ENCODE measurements at places on chromosomes 4 and X. TPM values are rescaled to one million over a fixed set of nuclear protein-coding genes. Genes with fewer than 3 reads are reported as not detected.

The OTC gene
- total RNA-seq = not detected

The RTL9 gene
- total RNA-seq = 0.04 TPM

The IL13RA2 gene
- not detected for total RNA-seq

The CCSER1 gene
- not detected for total RNA-seq

The FAM241A gene
- 2.6 TPM for total RNA-seq

The UGT2B11 gene
- not detected for total RNA-seq

The MORC4 gene
- total RNA-seq = 8.4 TPM

The CYTL1 gene
- not detected for total RNA-seq

The TKTL1 gene
- 0.56 TPM for total RNA-seq

The ASB12 gene
- total RNA-seq = not detected

The FGFBP2 gene
- total RNA-seq = 5.6 TPM

The SPACA5 gene
- total RNA-seq = not detected

The LNX1 gene
- not detected for total RNA-seq

The SLAIN2 gene
- total RNA-seq = 59.2 TPM

The RASL11B gene
- 0.14 TPM for total RNA-seq

The CFAP99 gene
- not detected for total RNA-seq

The HSFX3 gene
- not detected for total RNA-seq

The FRAS1 gene
- total RNA-seq = 0.06 TPM

The MXRA5 gene
- not detected for total RNA-seq

The GPR34 gene
- 0.25 TPM for total RNA-seq

The PRDM8 gene
- total RNA-seq = 0.56 TPM

The DUX4 gene
- not detected for total RNA-seq

The PDE6B gene
- total RNA-seq = 8.4 TPM

The ARHGAP4 gene
- 138 TPM for total RNA-seq

The TRIML2 gene
- total RNA-seq = not detected

The NUDT11 gene
- total RNA-seq = 1.3 TPM

The AP1AR gene
- 19.2 TPM for total RNA-seq

The ITM2A gene
- 131 TPM for total RNA-seq

The XAGE1A gene
- total RNA-seq = not detected

The TKTL2 gene
- not detected for total RNA-seq

The SSX4 gene
- total RNA-seq = not detected

The MID1IP1 gene
- 105 TPM for total RNA-seq

The CSAG2 gene
- not detected for total RNA-seq

The CCKAR gene
- total RNA-seq = not detected

The TMEM271 gene
- total RNA-seq = not detected

The NIPAL1 gene
- 1.3 TPM for total RNA-seq

The CLTRN gene
- total RNA-seq = 1.0 TPM

The NSUN7 gene
- total RNA-seq = not detected

The HOPX gene
- 21.0 TPM for total RNA-seq

The MAEA gene
- total RNA-seq = 50.1 TPM

The PPEF1 gene
- total RNA-seq = not detected

The SLC10A7 gene
- total RNA-seq = 16.9 TPM

The KLB gene
- not detected for total RNA-seq

The GUCY1B1 gene
- total RNA-seq = 0.20 TPM

The RADX gene
- total RNA-seq = 12.0 TPM

The PLP1 gene
- not detected for total RNA-seq

The NLRP2B gene
- total RNA-seq = not detected

The KLHL34 gene
- total RNA-seq = 1.5 TPM

The GABRQ gene
- not detected for total RNA-seq

The USP17L12 gene
- not detected for total RNA-seq

The TCEAL7 gene
- not detected for total RNA-seq

The PPAT gene
- total RNA-seq = 50.8 TPM

The DIPK2B gene
- total RNA-seq = 0.29 TPM

The DUSP21 gene
- total RNA-seq = not detected

The NAP1L2 gene
- 1.9 TPM for total RNA-seq

The PWWP3B gene
- total RNA-seq = not detected

The NPFFR2 gene
- total RNA-seq = not detected

The MAMLD1 gene
- 0.96 TPM for total RNA-seq

The CITED1 gene
- 0.43 TPM for total RNA-seq
